AG09309 (cell line): ENCODE measurements at places on chromosomes 13 and 19.

DNA sequence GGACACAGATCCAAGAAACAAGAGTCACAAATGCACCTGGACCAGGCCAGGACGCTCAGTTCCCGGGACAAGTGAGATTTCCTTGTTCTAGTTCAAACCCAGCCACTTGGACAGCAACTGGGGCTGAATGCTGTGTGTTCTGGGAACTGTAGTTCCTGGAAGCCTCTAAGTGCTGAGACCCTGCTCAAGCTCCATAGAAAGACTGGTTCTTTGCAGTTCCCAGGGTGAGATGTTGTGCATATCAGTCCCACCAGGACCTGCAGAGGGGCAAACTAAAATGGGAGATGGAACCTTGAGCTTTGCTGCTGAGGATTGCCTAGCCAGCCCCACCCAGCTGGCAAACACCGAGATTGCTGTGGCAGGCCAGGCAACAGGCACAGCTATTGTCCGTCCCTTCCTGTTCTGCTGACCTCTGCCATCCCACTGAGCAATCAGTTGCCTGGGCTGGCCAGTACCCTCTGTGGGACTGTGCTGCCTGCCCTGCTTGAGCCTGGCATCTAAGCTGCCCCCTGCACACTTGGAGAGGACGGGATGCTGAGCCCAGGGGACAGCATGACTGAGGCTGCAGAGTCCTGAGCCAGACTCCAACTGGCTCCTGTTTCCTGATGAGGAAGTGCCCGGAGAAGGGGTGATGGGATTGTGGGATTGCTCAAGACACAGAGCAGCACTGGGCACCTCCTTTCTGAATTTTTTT is 1.4 kb upstream of the GIPC1 start:
- DNase-seq, result no peak

DNA sequence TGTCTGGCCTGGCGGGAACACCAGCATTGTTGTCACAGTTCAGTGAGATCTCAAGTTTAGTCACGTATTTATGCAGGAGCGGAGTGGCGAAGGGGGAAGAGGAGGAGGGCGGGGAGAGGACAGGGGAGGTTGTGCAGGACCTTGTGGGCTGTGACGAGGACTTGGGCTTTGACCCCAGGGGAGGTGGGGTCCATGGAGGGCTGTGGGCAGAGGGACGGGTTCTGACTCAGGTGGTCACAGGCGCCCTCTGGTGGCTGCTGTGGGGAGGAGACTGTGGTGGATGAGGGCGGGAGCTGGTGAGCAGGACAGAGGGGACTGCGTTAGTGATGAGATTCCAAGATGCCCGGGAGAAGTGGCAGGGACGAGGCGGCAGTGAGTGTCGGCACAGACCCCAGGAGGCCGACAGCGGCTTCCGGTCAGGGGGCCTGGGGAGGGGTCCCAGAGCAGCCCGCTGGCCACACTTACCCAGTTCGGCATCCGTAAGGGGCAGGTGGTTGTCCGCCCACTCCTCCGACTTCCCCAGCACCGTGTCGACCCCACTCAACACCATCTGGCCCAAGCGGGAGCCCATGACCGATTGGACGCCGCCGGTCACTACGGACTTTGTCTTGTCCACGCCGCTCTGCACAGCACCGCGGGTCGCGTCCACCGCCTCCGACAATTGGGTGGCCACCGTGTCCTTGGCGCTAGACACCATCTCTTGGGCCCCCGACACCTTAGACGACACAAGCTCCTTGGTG is 15.7 kb downstream of the PLIN3 start:
- no peak for DNase-seq

DNA sequence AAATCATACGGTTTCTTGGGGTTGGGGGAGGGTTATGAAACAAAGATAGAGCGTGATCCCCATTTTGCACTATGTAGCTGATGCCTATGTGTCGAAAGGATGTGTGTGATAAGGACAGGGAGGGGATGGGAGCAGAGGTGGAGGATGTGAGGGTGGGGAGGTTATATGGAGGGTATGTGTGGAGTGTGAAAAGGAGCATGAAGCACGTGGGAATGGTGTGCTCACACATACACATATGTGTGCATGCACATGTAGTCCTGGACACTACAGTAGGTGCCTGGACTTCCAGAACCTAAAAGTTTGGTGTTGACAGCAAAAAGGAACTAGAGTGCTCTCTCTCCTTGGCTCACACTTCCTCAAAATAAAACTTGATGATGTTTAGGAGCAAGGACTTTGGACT is 25.4 kb downstream of the STOML3 start:
- no peak for DNase-seq

GRCh38 chr19:48518207-48518606 is 6.6 kb upstream of the LMTK3 start:
- DNase-seq, result no peak

GRCh38 chr13:79393564-79394249 is 12.3 kb downstream of the RBM26 start:
- DNase-seq, result no peak

DNA sequence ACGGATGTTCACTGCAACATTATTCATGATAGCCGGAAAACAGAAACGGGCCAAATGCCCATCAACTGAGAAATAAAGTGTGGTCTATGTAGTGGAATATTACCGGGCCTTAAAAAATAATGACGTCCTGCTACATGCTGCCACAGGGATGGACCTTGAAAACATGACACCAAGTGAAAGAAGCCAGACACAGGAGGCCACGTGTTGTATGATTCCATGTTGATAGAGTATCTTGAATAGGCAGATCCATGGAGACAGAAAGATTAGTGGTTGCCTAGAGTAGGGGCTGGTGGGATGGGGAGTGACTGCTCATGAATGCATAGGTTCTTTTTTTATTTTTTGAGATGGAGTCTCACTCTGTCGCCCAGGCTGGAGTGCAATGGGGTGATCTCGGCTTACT is 3.7 kb downstream of the AP2A1 start:
- no peak for DNase-seq
